ENCODE measurements at places on chromosomes 16 and 17.

GRCh38 chr17:58932956-58933355 is 173.7 kb downstream of the TRIM37 start:
- no peak for DNase-seq

DNA sequence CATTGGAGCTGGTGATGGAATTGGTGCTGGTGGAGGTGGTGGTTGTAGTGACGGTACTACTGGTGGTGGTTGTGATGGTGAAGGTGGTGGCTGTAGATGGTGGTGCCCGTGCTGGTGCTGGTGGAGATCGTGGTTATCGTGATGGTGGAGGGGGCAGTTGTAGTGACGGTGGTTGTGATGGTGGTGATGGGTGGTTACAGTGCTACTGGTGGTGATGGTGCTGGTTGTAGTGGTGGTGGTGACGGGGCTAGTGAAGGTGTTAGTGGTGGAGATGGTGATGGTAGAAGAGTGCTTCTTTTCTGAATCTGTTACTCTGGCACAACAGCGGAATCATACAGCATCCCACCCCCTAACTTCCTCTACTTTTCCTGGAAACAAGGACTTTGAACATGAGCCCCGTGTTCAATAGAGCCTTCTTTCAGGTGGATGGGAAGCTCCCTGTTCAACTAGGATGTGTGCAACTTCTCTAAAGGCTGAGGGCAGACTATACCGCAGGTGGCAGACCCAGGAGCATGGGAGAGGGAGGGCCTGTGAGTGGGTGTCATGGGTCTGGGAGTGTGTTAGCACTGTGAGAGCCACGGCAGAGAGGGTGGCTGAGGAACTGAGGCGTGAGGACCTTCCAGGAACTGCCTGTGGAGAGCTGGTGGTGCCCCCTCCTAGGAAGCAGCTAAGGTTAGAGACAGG is 8.2 kb downstream of the TBX21 start:
- DNase-seq = no peak

GRCh38 chr17:55811536-55811935 is 60.7 kb downstream of the PCTP start:
- no peak for DNase-seq

GRCh38 chr16:11871193-11871592 is 19.9 kb upstream of the RSL1D1 start:
- DNase-seq = no peak

DNA sequence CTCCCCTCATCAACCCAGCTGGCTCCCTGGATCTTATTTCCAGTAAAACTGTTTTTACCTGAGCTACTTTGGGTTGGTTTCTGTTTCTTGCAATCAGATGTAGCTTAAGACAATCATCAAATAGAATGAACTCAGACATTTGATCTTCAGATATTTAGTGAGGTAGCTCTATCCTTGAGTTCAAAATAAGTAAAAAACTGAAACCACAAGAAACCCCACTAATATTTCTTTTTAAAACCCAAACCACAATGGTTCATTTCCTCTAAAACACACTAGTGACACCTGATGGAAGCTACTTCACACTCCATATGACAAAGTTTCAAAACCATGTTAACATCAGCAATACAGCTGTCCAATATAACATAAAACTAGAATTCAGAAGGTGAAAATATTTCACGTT is 37.8 kb downstream of the CACNG1 start:
- no peak for DNase-seq

DNA sequence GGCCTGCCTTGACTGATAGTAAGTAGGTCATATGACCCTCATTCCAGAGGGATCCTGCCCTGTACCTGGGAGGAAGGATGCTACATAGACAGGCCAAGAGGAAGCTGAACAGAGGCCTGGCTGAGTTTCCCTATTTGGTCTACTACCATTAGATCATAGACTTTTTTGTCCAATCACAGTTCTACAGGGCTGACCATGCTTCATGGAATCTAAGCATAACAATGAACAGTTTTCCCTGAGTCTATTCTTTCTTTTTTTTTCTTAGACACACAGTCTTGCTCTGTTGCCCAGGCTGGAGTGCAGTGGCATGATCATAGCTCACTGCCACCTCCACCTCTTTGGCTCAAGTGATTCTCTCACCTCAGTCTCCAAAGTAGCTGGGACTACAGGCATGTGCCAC is 3.9 kb downstream of the GPR179 start:
- DNase-seq = no peak

GRCh38 chr16:66335704-66336329 is 30.7 kb upstream of the CDH5 start:
- no peak for DNase-seq

DNA sequence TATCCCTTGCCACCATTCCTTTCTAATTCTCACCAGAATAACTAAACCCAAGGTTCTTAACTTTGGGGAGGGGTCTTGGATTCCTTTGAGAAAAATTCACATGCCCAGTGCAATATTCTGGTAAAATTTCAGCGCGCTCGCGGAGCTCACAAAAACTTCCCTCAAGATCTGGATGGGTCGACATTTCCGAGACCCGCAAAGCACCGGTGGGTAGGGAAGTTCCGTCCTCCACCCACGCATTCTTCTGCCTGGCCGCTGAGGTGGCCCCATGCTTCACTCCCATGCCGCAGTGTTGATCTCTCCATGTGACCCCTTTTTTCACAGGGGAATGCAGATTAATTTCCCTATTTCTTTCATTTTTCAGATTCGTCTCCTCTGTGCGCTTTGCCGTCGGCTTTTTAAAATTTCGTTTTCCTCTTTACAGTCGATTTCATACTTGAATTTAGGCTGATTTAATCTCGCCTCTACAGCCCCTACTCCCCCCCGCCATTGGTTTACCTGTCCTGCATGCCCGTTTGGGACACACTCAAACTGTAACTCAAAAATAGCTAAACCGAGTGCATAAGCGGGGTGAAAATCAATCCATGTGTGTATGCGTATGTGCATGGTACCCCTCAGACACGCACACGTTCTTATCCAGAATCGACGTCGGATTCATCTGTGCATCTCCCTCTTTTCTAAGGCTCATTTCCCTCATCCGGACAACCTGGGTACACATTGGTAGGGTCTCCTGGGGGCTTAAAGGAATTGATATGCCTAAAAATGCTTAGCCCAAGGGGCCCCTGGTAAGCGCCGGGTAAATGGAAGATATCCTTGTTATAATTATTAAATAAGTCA is 1.4 kb upstream of the SP6 start:
- no peak for DNase-seq

GRCh38 chr16:31025339-31025738 is 8.0 kb upstream of the STX4 start:
- no peak for DNase-seq

DNA sequence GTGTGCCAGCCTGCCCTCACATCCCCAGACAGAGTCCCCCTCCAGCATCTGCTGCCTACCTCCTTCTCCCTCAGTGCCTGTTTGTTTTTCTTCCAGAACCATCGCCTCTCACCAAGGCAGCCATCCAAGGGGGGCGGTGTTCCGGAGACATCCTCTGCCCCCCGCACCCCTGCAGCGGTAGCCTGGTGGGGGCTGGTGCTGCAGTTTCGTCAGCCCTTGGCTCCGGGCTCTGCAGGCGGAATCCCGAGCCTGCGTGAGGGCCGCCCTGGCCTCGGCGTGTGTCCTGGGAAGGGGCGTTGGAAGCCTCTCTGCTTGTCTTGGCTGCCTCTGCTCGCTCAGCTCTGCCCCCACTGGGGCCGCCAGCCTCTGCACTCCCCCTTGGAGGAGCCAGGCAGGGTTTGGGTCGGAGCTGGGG is 126.0 kb upstream of the CIBAR2 start:
- no peak for DNase-seq

GRCh38 chr17:45164734-45165269 is 3.1 kb downstream of the HEXIM2 start:
- DNase-seq = no peak

GRCh38 chr17:57211543-57211942 is 44.8 kb upstream of the MSI2 start:
- DNase-seq = no peak

GRCh38 chr17:74859459-74860228 is at the start of gene GRIN2C:
GRIN2C (minus strand) TSS chr17:74859885; CDS start chr17:74855092, 4,793 bp downstream.
- DNase-seq = no peak

GRCh38 chr17:57997085-57997809 is 9.2 kb upstream of the VEZF1 start:
- no peak for DNase-seq

GRCh38 chr16:3980253-3981111 is 100.0 kb upstream of the CREBBP start:
- DNase-seq = no peak

DNA sequence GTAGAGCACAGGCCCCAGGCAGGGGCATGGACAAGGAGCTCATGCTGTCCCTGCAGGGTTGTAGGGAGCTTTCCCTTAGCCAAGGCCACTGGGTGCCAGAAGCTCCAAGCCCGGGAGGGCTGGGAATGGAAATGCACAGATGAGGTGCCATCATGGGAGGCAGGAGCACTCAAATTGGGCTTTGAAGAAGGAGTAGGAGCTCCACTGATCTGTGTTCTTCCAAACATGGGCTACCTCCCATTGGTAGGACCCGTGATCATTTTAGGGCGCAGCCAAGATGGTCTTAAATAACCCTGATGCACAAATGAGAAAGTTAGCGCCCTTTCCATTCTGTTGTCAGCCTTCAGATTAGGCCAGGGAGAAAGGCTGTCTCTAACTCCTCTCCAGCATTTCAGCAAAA is 201.5 kb downstream of the ZNF423 start:
- DNase-seq = no peak

DNA sequence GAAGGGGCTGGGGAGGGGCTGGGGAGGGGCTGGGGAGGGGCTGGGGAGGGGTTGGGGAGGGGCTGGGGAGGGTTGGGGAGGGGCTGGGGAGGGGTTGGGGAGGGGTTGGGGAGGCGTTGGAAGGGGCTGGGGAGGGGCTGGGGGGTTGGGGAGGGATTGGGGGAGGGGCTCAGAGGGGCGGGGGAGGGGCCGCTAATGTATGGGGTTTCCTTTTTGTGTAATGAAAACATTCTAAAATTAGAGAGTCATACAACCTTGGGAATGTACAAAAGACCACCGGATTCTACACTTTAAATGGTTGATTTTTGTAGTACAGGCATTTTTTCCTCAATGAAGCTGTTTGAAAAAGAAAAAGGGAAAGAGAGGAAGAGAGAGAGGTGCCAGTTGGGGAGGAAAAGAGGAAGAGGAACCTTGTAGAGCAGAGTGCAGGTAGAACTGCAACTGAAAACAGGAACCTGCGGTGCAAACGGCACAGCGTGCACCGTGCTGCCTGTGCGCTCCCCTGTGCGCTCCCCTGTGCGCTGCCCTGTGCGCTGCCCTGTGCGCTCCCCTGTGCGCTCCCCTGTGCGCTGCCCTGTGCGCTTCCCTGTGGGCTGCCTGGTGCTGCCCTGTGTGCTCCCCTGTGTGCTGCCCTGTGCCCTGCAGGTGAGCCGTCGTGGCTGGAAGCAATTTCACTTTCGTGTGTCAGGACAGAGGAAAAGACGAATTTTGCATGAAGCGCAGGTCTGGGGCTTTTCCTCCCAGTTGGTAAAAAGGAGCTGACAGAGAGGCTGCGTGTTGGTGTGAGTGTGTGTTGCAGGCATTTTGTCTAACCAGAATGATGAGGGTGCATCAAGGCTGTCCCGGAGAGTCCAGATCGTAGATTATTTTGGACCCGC is 40.8 kb downstream of the METRNL start:
- DNase-seq = no peak
